ENCODE measurements at places on chromosomes 13 and 19. TPM values are rescaled to one million over a fixed set of nuclear protein-coding genes. Genes with fewer than 3 reads are reported as not detected.

Gene C3
- total RNA-seq: 1.8 TPM

Gene LILRA1
- total RNA-seq: not detected

Gene SCGB2B2
- total RNA-seq: not detected

Gene ZNF541
- total RNA-seq: not detected

Gene SYDE1
- total RNA-seq: 60.7 TPM

Gene NKPD1
- total RNA-seq: 0.15 TPM

Gene TSSK6
- 0.84 TPM for total RNA-seq

Gene DLEU7
- not detected for total RNA-seq

Gene NLRP11
- not detected for total RNA-seq

Gene BORA
- total RNA-seq: 16.1 TPM

Gene PINLYP
- total RNA-seq: 7.3 TPM

Gene UBE2M
- total RNA-seq: 47.9 TPM

Gene MAST1
- total RNA-seq: 0.89 TPM

Gene SPTBN4
- 0.34 TPM for total RNA-seq

Gene SIGLEC8
- not detected for total RNA-seq

Gene SHANK1
- 1.8 TPM for total RNA-seq

Gene KLK12
- total RNA-seq: not detected

Gene CALR
- 1,083 TPM for total RNA-seq

Gene GNG7
- under 0.01 TPM for total RNA-seq

Gene NALCN
- total RNA-seq: 1.2 TPM

Gene C19orf85
- total RNA-seq: not detected

Gene SIAH3
- total RNA-seq: under 0.01 TPM

Gene SPRED3
- total RNA-seq: 0.84 TPM

Gene TTC9B
- total RNA-seq: not detected

Gene TMPRSS9
- not detected for total RNA-seq

Gene ZNF729
- total RNA-seq: not detected

Gene APOC4
- not detected for total RNA-seq

Gene C5AR1
- total RNA-seq: 0.17 TPM

Gene CCL25
- total RNA-seq: not detected

Gene CLDN10
- total RNA-seq: not detected

Gene FFAR2
- not detected for total RNA-seq

Gene KLF1
- not detected for total RNA-seq

Gene IGSF23
- total RNA-seq: not detected

Gene JUND
- 304 TPM for total RNA-seq

Gene ZNF224
- 8.2 TPM for total RNA-seq

Gene GPR12
- not detected for total RNA-seq

Gene OSCAR
- under 0.01 TPM for total RNA-seq

Gene FIZ1
- total RNA-seq: 4.5 TPM

Gene ELF1
- 20.2 TPM for total RNA-seq

Gene ATP4B
- total RNA-seq: not detected

Gene LRRC63
- 0.15 TPM for total RNA-seq

Gene CAPS
- 5.4 TPM for total RNA-seq

Gene FBXL3
- 33.8 TPM for total RNA-seq

Gene PALM3
- total RNA-seq: 0.15 TPM

Gene BCAM
- 18.3 TPM for total RNA-seq

Gene ADAMTS10
- 3.7 TPM for total RNA-seq

Gene CADM4
- total RNA-seq: 1.5 TPM

Gene ZIK1
- total RNA-seq: 4.7 TPM

Gene FCAR
- total RNA-seq: not detected
